ENCODE measurements at places on chromosomes 16 and 17.

DNA sequence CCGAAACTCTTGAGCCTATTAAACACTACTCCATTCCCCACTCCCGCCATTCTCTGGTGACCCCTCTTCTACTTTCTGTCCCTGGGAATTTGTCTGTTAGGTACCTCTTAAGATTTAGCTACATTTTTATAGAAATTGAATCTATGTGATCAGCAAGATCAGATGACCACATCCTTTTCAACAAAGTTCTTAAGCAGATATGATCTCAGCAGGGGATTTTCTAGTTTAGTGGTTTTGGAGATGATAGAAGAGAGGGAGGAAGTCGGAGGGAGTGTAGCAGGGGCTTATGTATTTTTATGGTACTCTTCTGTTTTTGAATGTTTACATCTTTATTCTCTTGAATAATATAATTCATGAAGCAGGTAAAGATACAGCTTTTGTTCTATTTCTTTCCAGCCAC lies 40.8 kb downstream of the RPA1 start:
- no peak for DNase-seq

GRCh38 chr17:72510351-72511016 lies 389.7 kb downstream of the SOX9 start:
- DNase-seq = no peak

DNA sequence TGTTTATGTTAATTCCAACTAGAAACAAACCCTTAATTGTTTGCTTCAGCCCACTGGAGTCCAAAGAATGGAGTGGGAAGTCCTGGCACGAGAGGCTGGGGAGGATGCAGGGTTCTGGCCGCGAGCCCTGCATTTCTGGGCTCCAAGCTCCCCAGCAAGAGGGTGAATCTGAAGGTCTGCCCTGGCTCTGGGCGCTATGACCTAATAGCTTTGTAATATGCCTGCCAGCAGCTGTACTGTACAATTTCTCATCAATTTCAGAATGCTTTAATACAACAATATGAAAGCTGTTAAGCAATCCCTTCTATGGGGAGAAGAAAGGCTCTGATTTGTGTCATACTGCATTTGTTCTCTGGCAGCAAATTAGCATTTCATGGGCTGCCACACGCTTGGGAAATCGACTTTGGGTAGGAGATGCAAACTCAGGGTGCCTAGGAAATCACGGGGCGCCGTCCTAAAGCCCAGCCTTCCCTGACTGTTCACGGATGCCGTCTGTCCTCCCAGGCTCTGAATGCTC lies 43.8 kb downstream of the NDEL1 start:
- DNase-seq = no peak

DNA sequence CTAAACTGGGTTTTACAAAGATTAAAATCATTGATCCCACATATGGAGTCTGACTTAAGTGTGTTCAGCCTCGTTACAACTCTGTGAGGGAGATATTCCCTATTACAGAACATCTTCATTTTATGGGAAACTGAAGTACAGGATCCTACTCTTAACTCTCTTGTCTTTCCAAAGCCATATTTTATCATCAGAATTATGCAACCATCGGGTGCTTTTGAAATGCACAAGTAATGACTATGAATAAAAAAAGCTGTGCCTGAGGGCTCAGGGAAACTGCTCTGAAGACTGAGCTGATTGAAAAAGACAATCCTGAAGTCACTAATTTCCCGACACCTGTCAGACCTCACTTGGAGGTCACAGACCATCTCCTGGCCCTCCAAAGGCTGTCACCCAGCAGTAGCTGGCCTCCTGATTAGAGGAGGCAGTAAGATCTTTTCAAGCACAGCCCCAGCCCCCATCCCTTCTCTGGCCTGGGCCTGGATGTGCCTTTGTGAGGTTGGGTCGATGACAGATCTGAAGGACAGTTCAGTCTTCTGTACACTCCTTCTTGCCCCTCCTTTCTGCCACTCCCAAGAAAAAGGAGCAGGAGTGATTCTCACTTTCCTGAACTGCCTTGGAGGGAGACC lies 5.6 kb downstream of the AKAP1 start:
- no peak for DNase-seq

- no peak for DNase-seq
Observed at GRCh38 chr16:73549984-73550631, 502.2 kb upstream of the ZFHX3 start.

GRCh38 chr17:73342050-73342522 lies 30.3 kb upstream of the CDC42EP4 start:
- no peak for DNase-seq

GRCh38 chr17:48791128-48792032 lies 25.6 kb downstream of the TTLL6 start:
- DNase-seq = no peak

DNA sequence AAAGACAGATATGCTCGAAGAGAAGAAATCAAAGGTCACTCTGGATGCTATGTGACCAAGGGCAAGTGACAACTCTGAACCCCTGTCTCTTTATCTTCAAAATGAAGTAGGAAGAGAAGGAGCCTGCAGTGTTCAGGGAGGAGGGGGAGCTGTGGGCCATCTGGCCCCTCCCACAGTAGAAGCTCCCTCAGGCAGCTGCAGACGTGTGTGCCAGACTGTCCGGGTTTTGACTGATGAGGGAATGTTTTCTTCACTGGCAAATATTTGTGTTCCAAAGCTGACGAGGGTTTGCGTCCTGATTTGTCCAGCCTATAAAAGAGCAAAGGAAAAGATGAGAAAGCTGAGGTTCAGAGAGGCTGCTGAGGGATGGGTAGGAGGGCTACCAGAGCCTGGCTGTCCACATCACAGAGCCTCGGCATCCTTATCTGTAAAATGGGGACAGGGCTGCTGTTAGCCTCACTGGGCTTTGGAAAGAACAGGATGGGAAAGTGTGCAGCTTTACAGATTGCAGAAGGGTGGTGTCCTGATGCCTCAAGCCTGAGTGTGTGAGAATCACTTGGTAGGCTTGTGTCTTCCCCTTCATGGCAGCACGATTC lies 1.8 kb upstream of the GINS2 start:
- no peak for DNase-seq

- no peak for DNase-seq
Observed at GRCh38 chr16:65579050-65579449, 457.2 kb upstream of the CDH11 start.

DNA sequence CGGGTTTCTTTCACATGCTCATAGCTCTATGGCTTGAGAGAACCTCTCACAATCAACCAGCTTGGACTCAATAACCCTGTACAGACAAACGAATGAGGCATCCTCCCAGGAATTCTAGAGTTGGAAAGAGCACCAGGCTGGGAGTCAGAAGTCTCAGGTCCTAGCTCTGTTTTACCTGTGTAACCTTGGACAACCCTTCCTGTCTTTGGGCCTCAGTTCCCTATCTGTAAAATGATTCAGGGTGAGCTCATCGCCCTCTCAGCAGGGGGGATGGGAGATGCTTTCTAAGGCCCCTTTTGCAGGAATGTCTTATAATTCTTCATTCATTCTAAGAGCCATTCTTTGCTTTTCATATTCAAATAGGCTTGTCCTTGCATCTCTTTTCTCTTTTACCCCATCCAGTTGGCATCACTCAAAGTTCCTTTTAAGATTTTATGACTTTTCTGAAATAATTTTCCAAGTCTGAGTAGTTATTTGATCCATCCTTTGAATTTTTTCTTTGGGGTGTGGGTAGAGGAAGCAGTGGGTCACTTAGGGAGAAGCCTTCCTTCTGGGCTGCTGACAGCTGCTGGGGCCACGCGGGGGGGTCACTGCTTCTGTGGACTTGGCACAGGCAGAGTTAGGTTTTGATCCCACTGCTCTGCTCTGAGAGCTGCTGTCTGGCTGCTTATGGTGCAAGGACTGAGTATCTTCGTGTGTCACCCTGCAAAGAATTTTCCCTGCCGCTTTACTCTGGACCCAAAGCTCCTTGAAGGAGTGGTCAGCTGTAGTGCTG lies 102.7 kb downstream of the UTP18 start:
- no peak for DNase-seq

DNA sequence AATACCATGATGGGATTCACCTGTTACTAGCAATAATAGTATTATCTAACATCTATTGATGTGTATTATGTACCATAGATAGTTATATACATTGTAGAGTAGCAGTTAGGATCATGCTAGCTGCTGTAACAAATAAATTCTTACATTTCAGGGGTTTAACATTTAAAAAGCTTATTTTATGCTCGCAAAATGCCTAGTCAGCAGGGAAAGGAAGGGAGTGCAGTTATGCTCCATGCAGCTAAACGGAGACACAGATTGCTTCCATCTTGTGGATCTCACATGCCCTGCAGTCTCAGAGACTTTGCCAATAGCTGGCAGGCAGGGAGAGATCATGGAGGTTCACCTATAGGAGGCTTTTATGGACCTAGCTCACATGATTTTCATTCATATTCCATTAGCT lies 364.1 kb downstream of the TOX3 start:
- no peak for DNase-seq

GRCh38 chr16:85611194-85611443 lies 2.0 kb upstream of the GSE1 start:
- DNase-seq = no peak

DNA sequence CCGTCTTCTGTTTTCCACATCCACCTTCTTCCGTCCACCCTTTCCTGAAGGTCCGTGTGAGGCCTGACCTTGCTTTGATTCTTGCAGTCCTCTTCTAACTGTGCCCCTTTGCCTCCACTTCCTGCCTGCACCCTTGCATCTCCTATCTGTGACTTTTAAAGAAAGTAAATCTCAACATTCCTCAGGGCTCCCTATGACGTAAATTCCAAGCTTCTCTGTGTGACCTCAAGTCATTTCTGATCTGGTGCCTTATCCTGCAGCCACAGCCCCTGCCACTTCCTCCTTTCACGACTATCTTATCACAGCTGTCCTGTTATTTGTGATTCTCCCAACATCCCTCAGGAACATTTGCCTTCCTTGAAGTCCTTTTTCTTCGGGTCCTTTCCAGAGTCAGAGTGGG lies 520.5 kb downstream of the CDH13 start:
- DNase-seq = no peak

- DNase-seq = no peak
Observed at GRCh38 chr16:80500961-80501525, 39.8 kb upstream of the DYNLRB2 start.

GRCh38 chr16:11211977-11212797 lies 43.8 kb downstream of the SOCS1 start:
- DNase-seq = no peak

DNA sequence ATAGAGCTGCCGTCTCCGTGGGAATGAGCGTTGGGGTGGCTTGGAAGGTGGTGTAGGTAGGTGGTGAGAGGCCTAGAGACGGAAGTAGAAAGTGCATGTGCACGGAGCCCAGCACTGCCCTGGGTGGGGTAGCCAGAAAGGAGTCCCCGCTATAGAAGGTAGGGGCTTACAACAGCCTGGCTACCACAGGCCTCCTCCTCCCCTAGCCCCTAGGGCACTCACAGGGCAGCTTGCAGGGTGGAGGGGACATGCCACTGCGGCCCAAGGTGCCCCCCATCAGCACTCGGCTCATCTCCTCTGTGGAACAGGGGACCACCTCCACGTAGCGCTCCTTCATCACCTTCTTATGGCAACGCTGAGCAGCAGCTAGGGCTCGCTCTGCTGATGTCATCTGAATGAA lies 5.0 kb downstream of the ESRP2 start:
- no peak for DNase-seq

- no peak for DNase-seq
Observed at GRCh38 chr17:79459003-79459655, 151.7 kb downstream of the RBFOX3 start.

- no peak for DNase-seq
Observed at GRCh38 chr17:82056729-82057621, 5.3 kb downstream of the GPS1 start.

DNA sequence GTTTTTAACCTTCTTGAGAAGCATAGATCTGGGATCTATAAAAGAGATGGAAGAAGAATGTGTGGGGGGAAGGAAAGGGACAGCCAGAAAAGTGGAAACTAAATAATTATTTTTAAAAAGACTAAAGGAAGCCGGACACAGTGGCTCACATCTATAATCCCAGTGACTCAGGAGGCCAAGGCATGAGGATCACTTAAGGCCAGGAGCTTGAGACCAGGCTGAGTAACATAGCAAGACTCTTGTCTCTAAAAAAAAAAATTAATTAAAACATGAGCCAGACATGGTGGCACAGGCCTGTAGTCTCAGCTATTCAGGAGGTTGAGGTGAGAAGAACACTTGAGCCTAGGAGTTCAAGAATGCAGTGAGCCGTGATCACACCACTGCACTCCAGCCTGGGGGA lies 335.1 kb downstream of the GRIN2A start:
- no peak for DNase-seq

- DNase-seq = no peak
Observed at GRCh38 chr17:27810211-27810901, 10.0 kb upstream of the NOS2 start.

DNA sequence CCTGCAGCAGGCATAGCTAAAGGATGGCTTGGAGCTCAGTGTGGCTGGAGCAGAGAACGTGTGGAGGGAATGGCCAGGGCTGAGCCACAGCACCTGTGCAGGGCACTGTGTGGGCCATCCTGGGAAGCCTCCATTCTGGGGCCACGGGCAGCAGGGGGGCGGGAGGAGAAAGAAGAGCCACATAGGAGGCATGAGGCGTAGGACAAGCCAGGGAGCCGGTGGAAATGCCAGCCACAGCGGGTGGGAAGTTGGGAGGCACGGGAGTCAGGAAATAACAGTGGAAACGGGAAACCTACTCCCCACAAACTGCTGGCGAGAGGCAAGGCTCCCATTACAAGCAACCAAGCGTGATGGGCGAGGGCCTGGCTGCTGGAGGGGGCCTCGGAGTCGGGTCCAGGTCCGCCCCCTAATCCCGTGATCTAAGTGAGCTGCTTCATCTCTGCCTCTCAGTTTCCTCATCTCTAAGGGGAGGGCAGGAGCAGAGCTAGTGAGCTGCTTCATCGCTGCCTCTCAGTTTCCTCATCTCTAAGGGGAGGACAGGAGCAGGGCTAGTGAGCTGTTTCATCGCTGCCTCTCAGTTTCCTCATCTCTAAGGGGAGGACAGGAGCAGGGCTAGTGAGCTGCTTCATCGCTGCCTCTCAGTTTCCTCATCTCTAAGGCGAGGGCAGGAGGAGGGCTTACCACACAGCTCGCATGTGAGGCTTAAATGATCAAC lies 104.9 kb downstream of the ADCY9 start:
- DNase-seq = no peak

- DNase-seq = no peak
Observed at GRCh38 chr16:50684823-50685461, 3.8 kb upstream of the SNX20 start.

DNA sequence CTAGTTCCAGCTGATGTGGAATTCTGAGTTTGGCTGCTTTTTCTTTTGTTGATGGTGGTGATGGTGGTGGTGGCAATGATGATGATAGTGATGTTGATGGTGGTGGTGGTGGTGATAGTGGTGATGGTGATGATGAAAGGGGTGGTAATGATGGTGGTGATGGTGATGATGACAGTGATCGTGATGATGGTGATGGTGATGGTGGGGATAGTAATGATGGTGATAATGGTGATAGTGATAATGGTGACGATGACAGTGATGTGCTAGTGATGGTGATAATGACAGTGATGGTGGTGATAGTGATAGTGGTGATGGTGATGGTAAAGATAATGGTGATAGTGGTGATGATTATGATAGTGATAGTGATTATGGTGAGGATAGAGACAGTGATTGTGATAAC lies 61.5 kb downstream of the BMERB1 start:
- DNase-seq = no peak

- no peak for DNase-seq
Observed at GRCh38 chr16:72256398-72257066, 84.6 kb upstream of the PMFBP1 start.
